ENCODE measurements at places on chromosomes 2 and 18.

GRCh38 chr2:202064171-202064880 lies 8.7 kb upstream of the KIAA2012 start:
- DNase-seq: no peak

- no peak for DNase-seq
These were observed 219.6 kb downstream of the CD226 start for GRCh38 chr18:69727912-69728572.

DNA sequence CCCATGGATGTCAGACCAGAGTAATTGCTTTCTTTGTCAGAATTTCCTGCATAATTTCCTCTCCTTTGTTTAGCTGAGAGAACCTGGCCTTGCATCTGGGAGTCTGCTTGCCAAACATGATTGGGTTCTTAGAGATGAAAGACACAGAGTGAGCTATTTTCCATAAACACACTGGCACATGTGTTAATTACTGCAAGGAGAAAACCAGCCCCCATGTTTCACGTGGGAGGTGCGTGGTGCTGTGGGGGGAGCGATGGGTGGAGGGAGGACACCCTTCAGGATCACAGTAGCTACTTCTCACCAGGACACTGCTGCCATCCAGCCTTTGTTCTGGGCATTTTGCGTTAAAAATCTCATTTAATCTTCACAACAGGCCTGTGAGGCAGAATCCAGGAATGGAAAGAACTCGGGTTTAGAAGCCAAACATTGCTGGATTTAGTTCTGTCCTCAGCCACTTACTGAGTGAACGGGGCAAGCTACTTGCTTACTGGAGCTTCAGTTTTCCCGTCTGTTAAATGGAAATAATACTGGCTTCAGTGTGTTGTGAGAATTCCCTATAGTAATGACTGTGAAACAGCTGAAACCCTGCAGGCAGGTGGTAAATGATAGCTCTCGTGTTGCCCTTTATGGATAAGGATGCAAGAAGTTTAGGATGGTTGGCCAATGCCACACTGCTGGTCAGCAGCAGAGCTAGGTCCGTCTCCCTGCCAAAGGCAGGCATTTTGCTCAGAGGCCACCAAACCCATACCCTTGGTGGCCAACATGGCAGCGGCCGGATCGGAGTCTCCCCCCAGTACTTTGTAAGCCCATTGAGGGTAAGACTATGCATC lies 100.1 kb upstream of the ASAP2 start:
- no peak for DNase-seq

DNA sequence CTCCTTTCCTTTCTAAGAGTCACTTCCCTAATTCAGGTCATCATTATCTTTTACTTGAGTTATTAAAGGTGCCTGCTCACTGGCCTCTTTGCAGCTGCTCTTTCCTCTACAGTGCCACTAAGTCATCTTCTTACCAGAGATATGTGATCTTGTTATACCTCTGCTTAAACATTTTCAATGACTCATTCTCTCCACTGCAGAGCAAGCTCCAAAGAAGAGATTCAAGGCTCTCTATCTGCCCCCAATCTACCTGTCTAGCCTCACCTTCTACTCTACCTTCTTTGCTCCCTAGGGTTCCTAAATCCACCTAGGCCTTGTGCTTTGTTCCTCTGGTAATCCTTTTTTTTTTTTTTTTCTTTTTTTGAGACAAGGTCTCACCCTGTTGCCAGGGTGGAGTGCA lies 3.1 kb downstream of the ARHGEF33 start:
- no peak for DNase-seq

GRCh38 chr18:5463390-5463789 lies 80.4 kb downstream of the EPB41L3 start:
- no peak for DNase-seq

- DNase-seq: no peak
These were observed 3.9 kb upstream of the SPRED2 start for GRCh38 chr2:65436169-65436823.

DNA sequence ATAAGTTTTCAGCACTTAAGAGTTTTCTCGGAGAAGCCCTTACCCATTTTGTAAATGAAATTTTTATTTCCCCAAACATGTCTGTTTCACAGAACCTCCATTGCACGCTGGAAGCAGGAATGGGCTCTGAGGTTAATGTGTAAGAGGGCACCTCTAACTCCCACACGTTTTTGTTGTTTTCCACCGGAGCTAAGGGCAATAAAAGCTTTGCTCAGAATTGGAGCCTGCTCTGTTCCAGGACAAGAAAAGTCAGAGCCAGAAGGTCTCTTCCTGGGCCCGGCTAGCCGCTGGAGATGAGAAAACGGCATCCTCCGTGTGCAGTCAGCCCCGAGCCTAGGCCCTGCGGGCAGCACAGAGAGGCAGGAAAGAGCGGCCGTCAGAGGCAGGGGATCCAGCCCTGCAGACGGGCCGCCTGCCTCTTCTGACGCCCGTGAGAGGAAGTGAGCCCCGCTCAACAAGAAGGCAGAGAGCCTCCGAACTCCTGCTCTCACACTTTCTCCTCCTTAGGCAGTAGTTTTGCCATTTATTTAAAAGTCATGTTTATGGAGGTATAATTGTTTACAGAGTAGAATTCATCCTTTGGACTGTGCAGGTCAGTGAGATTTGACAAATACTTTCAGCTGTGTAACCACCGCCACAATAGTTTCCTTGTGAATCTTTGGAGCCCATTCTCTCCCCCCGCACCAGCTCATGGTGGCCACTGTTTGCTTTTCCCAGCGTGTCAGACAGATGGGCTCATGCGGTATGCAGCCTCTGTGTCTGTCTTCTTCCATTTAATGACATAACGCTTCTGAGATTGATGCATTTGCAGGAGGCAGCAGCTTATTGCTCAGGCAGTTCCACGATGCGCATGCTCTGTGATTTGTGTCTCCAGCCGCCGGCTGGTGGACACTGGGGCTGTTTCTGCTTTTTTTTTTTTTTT lies 117.3 kb downstream of the GALR1 start:
- DNase-seq: no peak

GRCh38 chr2:201263779-201264178 lies 3.4 kb downstream of the CASP8 start:
- no peak for DNase-seq

- DNase-seq: no peak
These were observed 125.3 kb downstream of the TMEM163 start for GRCh38 chr2:134593519-134593918.

DNA sequence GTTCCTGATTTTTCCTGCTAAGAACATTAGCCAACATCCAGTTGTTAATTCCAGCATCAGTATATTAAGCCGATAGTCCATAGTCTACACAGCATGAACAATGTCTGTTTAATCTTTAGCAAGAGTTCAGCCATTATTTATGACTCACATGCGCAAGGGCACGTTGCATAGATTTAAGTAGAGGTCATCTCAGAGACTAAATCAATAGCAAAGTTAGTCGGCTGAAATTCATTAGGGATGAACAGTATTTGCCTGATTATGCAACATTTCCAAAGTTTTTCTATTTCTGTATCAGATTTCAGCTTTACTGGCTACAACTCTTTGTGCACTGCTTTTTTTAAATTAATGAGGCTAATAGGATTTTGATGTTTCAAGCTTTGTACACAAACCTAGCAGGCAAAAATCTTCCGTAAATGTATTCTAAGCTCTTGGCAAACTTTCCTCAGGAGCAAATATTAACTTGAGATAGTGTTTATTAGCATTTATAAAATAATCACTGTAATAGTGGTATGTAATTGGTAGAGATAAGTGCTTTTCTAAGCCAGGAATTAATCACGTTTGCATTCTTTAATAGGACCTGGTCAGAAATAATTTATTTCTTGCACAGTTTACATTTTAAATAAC lies 578.7 kb upstream of the ID2 start:
- no peak for DNase-seq

DNA sequence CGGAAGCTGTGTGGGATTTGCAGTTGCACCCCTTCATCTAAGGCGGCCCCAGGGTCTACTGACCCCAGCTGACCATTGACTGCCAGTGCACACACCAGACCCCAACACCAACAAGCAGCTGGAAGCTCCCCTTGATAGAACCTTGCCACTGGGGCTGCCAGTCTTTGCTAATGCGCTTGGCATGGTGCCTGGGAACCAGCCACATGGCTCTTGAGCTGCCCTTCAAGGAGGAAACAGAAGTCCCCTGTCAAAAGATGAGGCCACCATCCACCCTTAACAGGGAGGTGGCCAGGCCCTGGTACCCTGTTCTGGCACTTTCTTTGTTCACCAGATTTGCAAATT lies 8.6 kb downstream of the ALPI start:
- DNase-seq: no peak

DNA sequence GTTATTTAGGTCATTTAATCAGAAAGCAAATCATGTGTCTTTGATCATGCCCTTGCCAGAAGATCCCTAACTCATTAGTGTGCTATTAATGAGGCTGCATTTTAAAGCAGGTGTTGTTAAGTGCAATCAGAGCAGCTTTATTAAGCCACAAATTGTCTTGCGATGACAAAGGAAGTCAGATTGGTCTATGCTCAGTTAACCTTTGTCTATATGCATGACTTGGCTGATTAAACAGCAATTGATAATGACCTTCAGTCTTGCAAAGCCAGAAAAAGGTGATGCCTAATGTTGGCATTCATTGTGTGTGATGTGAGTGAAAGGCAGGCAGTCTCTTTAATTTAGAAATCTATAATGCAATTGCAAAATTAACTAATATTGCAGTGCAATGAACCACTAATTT lies 166.9 kb downstream of the RND3 start:
- DNase-seq: no peak

- DNase-seq: no peak
These were observed 116.6 kb upstream of the SMIM21 start for GRCh38 chr18:75544051-75544481.

GRCh38 chr2:144474017-144474416 lies 45.9 kb downstream of the ZEB2 start:
- DNase-seq: no peak

- no peak for DNase-seq
These were observed 133.2 kb upstream of the GULP1 start for GRCh38 chr2:188158337-188159100.

GRCh38 chr2:177161741-177162460 lies 50.7 kb upstream of the HNRNPA3 start:
- DNase-seq: no peak

GRCh38 chr2:101306410-101306809 lies 2.1 kb downstream of the RNF149 start:
- DNase-seq: no peak

- DNase-seq: no peak
These were observed 4.0 kb downstream of the CAPN13 start for GRCh38 chr2:30803281-30803680.

Data from activated T-helper 1 cell treated with anti-CD3 and anti-CD28 coated beads, Interleukin-2, amount 50 U/mL, for 16 hours (primary cell).